IMR-90 (cell line): ENCODE measurements at places on chromosomes 3 and 15.

DNA sequence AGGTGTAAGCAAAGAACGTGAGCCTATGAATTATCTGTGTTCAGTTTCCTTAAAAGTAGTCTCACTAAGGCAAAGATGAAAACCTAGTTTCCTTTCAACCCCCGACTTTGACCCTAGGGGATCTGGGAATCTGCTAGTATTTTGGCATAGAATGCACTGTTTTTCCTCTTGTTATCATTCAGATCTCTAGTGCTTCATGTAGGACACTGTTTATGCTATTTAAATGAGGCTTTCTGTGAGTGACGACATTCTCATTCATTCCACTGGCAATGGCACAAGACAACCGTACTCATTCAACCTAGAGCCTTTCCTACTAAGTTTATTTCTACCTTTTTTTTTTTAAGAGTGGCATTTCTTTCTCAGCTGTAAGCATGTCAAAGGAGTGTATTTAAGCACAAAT, 67.0 kb downstream of the CHAC1 start:
- peak; percentile 38 for DNase-seq

- DNase-seq: no peak
These were observed 819 bp downstream of the KLHL40 start for GRCh38 chr3:42685891-42686820.

GRCh38 chr3:126547721-126548120, 11.0 kb downstream of the C3orf22 start:
- DNase-seq: no peak

DNA sequence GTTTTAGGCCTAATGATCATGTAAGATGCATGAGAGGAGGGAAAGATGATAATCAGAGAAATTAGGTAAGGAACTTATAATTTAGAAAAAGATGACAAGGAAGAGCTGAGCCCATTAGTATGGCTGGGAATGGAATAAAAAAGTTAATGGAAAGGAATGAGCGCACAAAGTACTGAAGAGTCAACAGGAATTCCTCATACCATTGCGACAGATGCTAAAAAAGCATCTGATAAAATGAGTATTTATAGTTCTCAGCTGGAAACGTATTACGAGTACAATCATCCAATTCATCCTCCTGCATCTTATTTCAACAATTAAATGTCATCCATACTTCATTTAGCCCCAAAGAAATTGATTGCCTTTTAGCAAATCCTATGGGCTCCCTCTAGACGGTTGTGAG, 58.9 kb downstream of the TMCC1 start:
- no peak for DNase-seq

DNA sequence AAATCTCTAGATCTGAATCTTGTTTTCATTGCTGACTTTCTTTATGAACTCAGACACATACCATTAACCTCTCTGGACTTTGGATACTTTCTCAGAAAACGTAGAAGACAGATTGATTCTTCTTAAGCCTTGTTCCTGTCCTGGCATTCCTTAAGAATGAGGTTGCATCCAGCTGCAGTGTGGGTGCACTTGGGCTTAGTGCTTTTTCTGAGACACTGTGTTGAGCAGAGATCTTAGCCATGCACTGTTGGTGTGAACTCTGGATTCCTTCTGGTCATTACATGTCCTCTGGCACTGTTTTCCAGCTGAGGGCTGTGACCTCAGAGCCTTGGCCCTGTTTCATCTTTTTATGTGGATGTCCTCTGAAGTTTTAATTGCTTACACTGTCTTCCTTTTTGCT, 428.3 kb downstream of the CNTN4 start:
- DNase-seq: no peak

GRCh38 chr3:125403789-125404188, 28.7 kb upstream of the ZNF148 start:
- peak; percentile 52 for DNase-seq

GRCh38 chr3:130761730-130762311, 15.2 kb upstream of the PIK3R4 start:
- DNase-seq: no peak

GRCh38 chr15:92077353-92078085, 224.0 kb downstream of the SLCO3A1 start:
- peak; percentile 63 for DNase-seq

GRCh38 chr15:81473177-81473576, 99.2 kb upstream of the TMC3 start:
- no peak for DNase-seq

- DNase-seq: no peak
These were observed 64.7 kb upstream of the XCR1 start for GRCh38 chr3:46091741-46092701.

DNA sequence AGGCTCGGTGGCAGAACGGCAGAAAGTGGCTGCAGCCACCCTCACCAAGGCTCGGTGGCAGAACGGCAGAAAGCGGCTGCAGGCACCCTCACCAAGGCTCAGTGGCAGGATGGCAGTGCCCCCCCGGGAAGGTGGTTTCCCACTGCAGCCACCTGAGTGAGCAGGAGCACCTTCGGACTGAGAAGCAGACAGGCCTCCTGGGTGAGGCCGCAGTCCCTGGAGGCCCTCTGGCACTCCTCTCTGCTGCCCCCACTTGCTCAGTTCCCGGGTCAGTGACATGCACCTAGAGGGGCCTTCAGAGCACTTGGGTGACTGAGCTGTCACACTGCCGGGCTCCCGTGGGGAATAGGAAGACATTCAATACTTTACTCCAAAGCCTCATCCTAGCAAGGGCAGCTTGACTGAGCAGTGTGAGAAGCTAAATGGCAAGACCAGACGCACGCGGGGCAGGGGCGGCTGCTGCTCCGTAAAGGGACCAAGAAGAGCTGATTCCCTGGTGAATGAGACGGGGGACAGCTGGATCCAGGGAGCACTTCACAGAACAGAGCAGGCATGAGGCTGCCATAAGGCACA, 62.7 kb downstream of the PCSK6 start:
- DNase-seq: no peak

GRCh38 chr3:49805367-49805782, 2.3 kb downstream of the INKA1 start:
- DNase-seq: peak; percentile 56

- DNase-seq: no peak
These were observed 240.7 kb upstream of the DNAJC19 start for GRCh38 chr3:181230258-181230657.

DNA sequence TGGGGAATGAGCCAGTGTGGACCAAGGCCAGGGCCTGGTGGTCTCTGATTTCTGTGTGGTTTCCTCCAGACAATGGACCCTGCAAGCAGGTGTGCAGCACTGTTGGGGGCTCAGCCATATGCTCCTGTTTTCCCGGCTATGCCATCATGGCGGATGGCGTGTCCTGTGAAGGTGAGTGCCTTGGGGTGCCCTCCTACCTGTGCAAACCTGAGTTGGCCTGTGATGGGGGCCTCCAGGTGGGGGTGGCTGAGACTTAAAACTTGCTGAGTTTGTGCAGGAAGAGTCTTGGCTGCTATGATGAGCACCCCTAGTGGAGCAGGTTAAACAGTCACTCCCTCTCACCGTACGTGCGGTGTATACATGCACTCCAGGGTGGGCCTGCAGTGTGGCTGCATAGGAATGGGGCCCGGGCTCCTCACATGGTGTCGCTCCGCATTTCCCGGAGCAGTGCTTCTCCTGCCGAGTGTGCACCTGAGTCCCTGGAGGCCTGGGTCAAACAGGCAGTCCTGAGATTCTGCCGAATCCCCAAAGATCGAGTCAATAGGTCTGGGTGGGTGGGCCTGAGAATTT, 70.8 kb downstream of the FBLN2 start:
- no peak for DNase-seq

DNA sequence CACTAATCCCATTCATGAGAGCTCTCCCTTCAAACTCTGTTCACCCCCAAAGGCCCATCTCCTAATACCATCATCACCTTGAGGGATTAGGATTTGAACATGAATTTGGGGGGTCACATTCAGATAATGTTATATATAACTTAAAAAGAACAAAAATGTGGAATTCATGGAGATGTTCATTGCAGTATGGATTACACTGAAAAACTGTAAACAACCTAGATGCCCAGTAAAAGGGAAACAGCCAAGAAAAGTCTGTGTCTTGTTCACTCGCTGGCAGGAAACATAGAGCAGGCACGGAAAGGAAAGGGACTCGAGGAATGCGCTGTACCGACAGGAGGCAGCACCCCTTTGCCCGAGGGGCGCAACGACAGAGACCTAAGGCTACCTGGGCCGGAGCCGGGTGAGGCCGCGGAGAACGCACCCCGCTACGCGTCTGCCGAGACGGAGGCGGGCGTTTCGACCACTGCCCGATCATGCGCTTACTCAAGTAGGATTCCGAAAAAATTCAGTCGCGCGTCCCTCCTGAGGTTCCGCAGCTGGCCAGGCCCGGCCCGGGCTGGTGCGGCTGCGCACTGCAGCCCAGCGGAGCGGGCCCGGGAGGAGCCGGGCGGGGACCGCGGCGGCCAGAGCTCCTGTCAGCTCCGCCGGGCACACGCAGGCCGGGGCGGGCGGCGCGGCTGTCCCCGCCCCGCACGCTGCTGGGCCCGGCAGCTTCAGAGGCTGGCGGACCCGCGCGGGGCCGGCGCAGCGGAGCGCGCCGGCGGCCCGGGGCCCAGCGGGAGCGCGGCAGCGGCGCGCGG, 862 bp upstream of the MAN2A2 start:
- DNase-seq: peak; percentile 78

GRCh38 chr3:163927521-163927920, 1150.8 kb downstream of the SI start:
- DNase-seq: no peak

GRCh38 chr3:131178710-131179375, 152.2 kb downstream of the NEK11 start:
- no peak for DNase-seq

DNA sequence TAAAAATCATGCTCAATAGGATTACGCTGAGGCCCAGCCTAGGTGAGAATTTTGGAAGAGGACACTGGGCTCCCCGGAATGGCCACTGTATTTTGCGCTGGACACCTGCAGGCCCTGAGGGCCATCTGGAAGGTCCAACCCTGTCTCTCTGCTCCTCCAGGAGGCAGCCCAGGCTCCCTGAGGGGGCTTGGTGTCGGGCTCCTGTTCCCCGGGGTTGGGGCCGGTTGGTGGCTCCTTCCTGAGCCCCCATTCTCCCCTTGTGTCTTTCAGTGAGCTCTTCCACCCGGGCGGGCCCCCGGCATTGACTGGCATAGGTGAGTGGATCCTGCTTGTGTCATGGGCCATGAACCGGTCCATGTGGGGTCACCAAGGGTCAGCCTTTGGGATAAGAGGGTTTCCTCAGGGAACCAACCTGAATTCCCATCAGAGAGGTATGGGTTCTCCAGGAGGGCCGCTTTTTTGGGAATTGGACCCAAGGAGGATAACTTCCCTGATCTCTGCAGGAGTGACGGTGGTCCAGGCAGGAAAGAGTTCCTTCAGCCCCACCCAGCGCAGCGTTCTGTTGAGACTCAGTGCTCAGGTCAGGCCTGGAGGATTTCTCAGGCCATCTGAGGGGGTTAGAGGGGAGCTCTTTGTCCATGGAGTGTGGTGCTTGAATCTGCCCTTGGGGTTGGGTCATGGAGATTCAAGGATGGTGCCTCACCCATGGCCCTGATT, 187.8 kb downstream of the UBE3A start:
- DNase-seq: no peak

GRCh38 chr3:185079625-185080024, 73.2 kb downstream of the C3orf70 start:
- DNase-seq: no peak

GRCh38 chr3:105905328-105905727, 36.5 kb upstream of the CBLB start:
- DNase-seq: no peak
